ENCODE measurements at places on chromosomes 12 and 14.

DNA sequence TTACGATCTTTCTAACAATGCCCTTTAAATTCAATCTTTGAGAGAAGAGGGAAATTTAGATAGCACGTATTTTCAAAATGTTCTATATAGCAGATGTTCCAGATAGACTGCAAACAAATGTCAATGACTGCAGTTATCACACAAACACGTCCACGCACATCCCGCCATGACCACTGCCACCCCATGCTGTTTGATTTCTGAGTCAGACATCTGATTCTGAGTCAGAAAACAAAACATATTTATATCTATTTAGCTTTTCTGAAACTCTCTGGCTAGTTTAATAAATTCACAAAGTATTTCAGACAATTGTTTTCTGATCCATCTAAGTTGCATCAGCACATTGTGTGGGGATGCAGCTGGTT, 105.9 kb upstream of the BCAT1 start:
- DNase-seq: no peak

DNA sequence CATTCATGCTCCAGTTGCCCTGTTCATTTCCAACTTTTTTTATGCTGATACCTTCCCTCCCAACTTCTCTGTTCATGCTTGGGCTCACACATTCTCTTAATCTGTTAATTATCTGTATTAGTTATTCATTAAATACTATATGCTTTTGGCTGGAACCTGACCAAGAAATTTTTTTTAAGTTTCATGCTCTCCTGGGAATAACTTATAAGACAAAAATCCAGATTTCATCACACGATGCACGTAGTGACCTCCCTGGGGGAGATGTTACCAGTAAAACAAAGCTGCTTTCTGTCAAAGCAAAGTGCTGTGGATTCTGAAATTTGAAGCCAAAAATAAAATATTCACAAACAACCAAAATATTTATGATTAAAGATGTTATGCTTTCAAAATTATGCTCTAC, 215.0 kb upstream of the USP15 start:
- DNase-seq: no peak

- DNase-seq: no peak
These were observed 212.4 kb upstream of the FLRT2 start for GRCh38 chr14:85317491-85318021.

- DNase-seq: no peak
These were observed 11.1 kb downstream of the EXOC3L4 start for GRCh38 chr14:103105580-103106150.

- DNase-seq: no peak
These were observed 141.9 kb downstream of the CHST11 start for GRCh38 chr12:104598342-104599271.

DNA sequence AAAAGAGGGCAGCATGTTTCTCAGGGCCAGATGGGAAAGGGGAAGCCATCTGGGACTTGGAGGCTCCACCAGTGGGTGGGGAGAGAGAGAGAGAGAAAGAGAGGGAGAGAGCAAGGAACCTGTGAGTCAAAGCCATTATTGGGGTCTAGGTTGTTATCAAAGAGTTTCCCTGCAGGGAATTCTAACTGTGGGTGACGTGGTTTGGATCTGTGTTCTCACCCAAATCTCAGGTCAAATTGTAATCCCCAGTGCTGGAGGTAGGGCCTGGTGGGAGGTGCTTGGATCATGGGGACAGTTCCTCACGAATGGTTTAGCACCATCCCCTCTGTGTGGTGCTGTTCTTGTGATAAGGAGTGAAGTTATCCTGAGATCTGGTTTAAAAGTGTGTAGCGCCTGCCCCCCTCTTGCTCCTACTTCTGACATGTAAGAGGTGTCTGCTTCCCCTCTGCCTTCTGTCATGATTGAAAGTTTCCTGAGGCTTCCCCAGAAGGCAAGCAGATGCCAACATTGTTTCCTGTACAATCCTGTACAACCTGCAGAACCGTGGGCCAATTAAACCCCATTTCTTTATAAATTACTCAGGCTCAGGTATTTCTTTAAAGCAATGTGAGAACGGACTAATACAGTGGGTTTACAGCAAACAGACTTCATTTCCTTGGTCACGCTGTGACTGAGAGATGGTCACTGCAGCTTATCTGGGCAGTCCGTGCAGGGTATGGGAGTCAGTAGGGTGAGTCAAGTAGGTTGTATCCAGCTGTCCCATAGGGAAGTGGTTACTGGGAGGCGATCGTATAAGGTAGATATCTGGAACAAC, 52.4 kb downstream of the CCDC91 start:
- no peak for DNase-seq

GRCh38 chr14:25215607-25216006, 165.7 kb upstream of the STXBP6 start:
- DNase-seq: no peak

GRCh38 chr12:88062474-88062873, 33.3 kb upstream of the C12orf50 start:
- DNase-seq: no peak

DNA sequence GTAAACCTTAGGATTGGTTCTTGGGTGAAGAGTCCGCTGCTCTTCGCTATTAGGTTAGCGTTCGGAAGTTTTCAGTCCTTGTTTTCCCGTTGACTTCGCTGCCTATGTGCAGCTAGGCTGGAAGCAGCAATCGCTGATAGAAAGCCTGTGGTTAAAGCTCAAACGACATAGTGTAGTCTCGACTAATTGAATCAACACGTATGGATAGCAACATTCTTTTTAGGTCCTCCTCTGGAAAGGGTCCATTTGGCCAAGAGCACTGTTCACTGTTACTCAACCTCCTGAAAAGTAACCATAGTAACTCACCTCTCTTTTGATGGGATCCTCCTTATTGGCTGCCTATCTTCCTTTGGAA, 355.5 kb downstream of the SNAPC1 start:
- no peak for DNase-seq

DNA sequence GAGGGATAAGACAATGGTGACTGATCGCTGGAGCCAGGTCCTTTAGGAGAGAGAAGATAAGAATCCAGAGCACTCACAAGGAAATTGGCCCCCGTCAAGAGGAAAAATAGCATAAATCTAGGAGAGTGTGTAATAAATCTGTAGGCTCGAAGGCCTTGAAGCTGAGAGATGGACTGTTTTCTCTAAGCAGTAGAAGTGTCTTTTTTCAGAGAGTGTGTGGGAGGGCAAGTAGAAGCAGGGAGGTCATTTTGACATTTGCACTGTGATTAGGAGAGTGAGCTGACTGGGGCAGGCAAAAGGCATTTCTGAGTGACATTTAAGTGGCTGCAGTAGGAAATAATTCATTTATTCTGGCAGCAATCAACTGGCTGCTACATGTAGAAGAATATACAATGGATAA, 78.0 kb upstream of the DDHD1 start:
- no peak for DNase-seq

- DNase-seq: peak; percentile 40
These were observed 194.9 kb upstream of the OR4E1 start for GRCh38 chr14:21868442-21869046.

GRCh38 chr14:104034976-104035699, 50.4 kb upstream of the ASPG start:
- DNase-seq: no peak

DNA sequence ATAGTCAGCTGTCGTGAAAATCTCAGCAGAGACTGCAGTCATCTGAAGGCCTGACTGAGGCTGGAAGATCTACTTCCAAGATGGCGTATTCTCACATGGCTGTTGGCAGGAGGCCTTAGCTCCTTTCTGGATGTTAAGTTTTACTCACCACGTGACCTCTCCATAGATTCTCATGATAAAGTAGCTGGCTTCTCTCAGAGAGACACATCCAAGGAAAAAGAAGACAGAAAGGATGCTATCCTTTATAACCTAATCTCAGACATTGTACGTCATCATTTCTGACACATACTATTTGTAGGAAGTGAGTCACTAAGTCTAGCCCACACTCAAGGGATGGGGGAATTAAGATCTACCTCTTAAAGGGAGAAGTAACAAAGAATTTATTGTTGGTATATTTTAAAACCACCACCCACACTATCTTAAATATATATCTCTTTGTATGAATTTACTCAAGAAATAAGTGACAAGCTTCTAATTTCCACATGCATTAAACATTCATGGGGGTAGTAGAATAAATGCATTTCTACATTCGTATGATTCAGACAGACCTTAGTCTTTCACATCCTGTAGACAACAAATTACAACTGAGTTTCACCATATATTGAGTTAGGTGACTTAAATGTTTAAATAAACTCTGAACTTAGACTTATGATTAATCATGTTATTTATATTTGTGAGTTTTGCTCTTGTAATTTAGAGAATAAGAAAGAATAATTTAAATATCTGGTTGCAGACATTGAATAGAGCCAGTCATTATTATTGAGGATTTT, 411.0 kb downstream of the LRIG3 start:
- DNase-seq: no peak

All from T-helper 17 cell (primary cell).